ENCODE measurements at places on chromosomes 3 and 15. TPM values are rescaled to one million over a fixed set of nuclear protein-coding genes. Genes with fewer than 3 reads are reported as not detected.

Gene SERPINI2
- total RNA-seq = not detected

Gene LYSMD2
- 2.5 TPM for total RNA-seq

Gene FETUB
- total RNA-seq = not detected

Gene STARD9
- total RNA-seq = 6.1 TPM

Gene NME9
- total RNA-seq = not detected

Gene NLGN1
- total RNA-seq = 2.9 TPM

Gene PBRM1
- 45.9 TPM for total RNA-seq

Gene STAC
- not detected for total RNA-seq

Gene DCLK3
- under 0.01 TPM for total RNA-seq

Gene LOXL1
- total RNA-seq = 201 TPM

Data from bronchial smooth muscle cell (primary cell).